ENCODE measurements at places on chromosomes 2 and 18.

- DNase-seq = no peak
Observed at GRCh38 chr18:3048121-3048520, 35.2 kb upstream of the LPIN2 start.

DNA sequence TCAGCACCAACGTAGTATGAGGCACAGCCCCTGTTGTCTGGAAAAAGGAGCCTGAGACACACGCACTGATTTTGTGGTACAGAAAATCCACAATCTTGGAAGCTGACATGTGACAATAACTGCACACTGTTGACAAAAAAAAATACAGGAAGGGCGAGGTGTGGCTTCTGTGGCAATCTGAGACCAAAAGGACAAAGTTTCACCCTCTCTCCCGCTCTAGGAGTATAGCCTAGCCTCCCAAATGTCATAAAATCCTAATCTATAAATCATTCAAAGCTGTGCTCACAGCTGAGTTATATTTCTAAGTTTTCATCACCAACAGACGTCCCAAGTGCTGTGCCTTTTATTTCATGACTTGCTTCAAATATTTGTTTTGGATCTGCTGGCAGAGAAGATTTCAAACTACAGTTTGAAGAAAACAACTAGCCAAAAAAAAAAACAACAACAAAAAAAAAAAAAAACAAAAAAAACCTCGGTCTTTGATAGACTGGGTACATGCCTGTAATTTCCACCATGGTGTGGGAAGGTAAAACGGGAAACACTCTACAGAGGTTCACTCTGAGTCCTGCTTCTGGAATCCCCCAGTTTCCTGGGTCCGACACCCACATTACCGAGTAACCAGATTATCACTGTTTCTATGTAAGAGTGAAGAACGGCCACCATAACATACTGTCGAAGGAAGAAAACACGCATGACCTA lies 61.0 kb downstream of the C2orf76 start:
- no peak for DNase-seq

GRCh38 chr2:199705538-199705937 lies 145.5 kb downstream of the FTCDNL1 start:
- no peak for DNase-seq

GRCh38 chr18:44852818-44853217 lies 172.1 kb downstream of the SETBP1 start:
- no peak for DNase-seq

All from GOT3 (cell line).